ENCODE measurements at places on chromosomes 13 and 19.
A peak's percentile ranks its signal among the peaks of the same experiment; 100 is the strongest.

DNA sequence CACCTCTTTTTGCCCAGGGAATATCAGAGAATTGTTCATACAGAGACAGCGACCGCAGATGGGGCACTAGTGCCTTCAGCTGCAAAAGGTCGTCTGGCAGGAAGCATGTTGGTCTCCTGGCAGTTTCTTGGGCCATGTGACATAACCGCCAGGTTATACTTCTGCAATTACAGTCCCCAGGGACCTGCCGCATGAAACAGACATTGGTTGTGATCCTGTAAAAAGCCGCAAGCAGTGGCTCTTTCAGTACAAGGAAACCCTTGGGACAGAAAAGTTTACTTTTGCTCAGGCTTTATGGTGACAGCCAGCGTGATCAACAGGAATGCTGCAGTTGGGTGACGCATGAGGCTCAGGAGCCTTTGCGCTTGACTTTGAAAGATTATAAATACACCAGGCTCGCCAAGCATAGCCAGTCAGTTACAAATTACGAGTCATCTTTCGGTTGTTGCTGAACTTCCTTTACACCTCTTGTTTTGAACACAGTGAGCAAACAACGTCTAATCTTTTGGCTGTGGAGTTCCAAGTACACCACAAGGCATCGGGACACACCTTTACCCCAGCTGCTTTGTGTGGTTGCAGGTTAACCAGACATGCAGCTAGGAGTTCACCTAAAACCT lies 50.5 kb upstream of the UBE2L5 start:
- DNase-seq, result no peak

DNA sequence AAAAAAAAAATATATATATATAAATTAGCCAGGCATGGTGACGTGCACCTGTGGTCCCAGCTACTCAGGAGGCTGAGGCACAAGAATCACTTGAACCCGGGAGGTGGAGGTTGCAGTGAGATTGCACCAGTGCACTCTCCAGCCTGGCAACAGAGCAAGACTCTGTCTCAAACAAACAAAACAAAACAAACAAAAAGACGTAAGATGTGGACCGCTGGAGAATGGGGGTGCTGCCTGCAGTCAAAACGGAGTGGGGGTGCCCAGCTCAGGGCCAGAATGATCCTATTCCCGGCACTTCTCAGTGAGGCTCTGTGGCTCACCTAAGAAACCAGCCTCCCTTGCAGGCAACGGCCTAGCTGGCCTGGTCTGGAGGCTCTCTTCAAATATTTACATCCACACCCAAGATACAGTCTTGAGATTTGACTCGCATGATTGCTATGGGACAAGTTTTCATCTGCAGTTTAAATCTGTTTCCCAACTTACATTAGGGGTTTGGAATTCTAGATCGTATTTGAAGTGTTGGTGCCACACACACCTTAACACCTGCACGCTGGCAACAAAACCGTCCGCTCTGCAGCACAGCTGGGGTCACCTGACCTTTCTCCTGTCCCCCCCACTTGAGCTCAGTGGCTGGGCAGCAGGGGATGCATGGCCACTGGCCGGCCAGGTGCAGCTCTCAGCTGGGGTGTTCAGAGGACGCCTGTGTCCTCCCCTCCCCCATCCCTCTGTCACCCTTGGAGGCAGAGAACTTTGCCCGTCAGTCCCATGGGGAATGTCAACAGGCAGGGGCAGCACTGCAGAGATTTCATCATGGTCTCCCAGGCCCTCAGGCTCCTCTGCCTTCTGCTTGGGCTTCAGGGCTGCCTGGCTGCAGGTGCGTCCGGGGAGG lies at the start of gene F7:
F7 (plus strand) TSS at position 760 of the 889 bp plus-strand sequence; CDS start at position 811, 51 bp downstream.
- DNase-seq, result no peak

DNA sequence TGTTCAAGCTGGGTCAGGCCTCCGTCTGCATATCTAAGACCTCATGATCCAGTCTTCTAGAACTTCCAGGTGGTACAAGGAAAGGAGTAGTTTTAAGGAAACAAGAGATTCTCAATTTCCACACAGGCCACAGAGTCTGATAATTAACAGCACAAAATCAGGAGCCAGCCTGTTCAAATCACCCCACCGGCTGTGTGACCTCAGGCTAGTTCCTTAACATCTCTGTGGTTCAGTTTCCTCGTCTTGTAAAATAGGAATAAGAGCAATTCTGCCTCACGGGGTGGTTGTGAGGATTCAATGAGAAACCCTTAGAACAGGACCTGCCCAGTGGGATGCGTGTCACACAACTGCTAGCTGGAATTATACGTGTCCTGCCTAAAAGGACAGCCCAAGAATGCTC lies 25.6 kb downstream of the FCGBP start:
- DNase-seq, result peak; percentile 12

GRCh38 chr19:6066661-6067646 lies 43.3 kb downstream of the RFX2 start:
- DNase-seq, result peak; percentile 96

GRCh38 chr19:28960986-28961705 lies 251.8 kb downstream of the UQCRFS1 start:
- no peak for DNase-seq

DNA sequence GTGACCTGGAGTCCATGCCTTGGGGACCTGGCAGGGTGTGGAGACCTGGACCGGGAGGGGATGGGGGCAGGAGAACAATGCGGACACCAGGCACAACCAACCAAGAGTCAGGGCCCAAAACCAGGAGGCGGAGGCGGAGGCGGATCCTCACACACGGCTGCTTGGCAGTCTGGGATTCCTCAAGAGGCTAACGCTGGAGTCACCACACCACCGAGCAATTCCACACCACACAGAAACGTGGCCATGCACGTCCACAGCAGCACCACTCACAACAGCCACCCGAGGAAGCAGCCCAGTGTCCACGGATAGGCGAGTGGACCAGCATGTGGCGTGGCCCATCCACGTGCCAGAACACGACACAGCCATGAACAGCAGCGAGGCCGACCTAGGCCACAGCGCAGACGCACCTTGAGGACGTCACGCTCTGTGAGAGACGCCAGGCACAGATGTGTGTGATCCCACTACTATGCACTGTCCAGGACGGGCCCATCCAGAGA lies 17.7 kb downstream of the SBNO2 start:
- DNase-seq, result no peak

- no peak for DNase-seq
Observed at GRCh38 chr19:47405854-47406417, 13.4 kb downstream of the MEIS3 start.

GRCh38 chr19:53294786-53295441 lies 27.4 kb upstream of the VN1R4 start:
- DNase-seq, result no peak

GRCh38 chr13:27578121-27579030 lies 42.0 kb downstream of the LNX2 start:
- no peak for DNase-seq

DNA sequence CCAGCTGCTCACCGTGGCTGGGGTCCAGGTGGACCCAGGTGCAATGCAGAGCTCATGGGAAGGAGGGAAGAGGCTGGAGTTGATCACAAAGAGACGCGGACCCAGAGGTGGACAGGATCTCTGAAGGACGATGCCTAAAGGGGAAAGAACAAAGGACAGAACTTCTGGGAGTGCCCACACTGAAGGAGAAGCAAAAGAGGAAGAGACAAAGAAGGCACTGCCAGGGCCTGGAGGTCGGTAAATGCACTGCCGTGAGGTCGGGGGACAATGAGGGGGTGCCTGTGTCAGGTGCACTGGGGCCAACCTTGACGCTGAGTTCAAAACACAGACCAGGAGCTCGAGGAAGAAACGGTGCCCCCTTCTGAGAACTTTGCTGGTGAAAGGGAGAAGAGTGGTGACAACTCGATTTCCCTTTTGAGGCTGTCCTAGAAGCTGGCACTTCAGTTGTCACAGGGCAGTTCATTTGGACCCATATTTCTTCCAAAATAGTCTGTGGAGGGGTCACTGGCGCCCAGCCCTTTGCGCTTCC lies 55.6 kb downstream of the GJA3 start:
- no peak for DNase-seq

- no peak for DNase-seq
Observed at GRCh38 chr13:62879071-62879470, 1463.4 kb upstream of the PCDH20 start.

- no peak for DNase-seq
Observed at GRCh38 chr19:14385492-14385891, 4.2 kb downstream of the ADGRE5 start.

DNA sequence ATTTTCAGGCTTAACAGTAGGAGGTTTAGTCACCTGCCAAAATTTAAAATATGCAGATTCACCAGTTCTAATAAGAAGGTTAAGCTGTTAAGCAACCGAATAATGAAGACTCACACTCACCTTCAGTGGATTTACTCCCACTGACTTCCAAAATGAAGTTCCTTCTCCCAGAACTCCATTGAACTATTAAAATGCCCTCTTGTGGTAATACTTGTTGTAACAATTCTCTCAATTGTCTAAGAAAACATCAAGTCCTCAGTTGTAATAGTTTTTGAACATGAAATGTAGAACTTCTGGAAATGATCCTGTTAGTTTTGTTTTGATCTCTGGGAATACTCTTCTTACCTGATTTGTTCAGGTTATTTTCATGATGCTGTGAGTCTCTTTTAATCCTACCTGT lies 522.0 kb upstream of the ATXN8OS start:
- no peak for DNase-seq

DNA sequence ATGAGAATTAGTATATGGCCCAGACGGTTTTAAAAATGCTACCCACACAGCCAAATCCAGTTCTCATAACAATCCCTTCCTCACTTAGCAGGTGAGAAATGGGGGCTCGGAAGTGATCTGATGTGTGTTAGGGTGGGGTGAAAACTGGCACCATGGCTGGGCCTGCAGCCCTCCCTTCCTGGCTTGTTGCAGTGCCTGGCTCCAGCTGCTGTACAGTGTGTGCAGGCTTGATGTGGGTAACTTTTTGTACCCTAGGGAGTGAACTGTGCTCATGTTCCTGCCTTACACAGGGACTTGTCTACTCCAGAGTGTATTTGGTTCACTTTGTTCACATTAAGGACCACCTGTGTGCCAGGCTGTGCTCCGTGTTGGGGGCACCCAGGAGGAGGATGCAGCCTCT lies 177.2 kb downstream of the LMO7 start:
- no peak for DNase-seq

DNA sequence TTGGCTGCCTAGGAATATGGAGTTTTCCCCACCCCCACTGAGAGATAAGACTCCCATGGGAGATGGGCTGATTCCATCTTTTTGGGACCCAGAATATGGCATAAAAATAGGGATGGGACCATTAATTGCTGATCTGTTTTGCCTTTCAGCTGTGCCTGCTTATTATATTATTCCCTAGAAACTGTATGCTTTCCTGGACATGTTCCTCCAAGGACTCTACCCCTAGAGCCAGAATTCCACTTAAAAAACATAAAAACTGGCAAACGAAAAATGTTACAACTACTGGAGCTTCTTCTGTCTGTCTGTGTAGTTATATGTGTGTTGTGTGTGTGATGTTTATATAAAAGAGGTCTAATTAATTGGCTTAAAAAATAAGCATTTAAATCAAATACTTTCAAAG lies 159.9 kb upstream of the PRR20A start:
- no peak for DNase-seq

DNA sequence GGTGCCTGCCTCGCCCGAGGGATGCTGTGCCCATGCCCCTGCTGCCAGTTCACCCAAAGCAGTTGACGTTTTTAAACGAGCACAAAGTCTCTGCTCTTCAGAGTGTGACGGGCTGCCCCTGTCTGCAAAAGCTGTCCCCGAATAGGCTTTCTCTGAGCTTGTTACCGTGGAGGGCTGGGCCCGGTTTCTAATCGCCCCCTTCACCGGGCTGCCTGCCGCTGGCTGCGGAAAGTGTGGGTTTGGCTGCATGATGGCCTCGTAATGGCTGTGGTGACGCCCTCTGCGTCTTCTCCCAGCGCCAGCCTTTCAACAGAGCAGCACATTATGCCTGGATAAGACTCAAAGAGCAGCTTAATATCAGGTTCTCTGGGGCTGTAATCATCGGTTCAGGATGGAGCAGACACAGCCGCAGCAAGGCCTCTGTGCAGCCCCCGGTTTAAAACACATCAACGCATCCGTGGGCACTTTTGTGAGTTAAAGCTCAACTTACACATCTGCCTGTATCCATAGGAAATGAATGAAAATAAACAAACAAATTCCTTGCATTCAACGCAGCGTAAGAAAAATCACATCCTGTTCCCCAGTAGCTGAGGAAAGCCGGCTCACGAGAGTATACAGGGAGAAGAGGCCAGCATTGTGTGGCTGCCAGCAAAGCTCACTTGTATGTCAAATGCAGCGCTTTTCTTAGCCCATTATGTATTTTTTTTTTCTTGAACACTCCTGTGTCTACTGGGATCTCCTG lies 166.4 kb upstream of the SOX1 start:
- DNase-seq, result peak; percentile 44

GRCh38 chr19:16139752-16140151 lies 3.7 kb upstream of the HSH2D start:
- DNase-seq, result no peak

DNA sequence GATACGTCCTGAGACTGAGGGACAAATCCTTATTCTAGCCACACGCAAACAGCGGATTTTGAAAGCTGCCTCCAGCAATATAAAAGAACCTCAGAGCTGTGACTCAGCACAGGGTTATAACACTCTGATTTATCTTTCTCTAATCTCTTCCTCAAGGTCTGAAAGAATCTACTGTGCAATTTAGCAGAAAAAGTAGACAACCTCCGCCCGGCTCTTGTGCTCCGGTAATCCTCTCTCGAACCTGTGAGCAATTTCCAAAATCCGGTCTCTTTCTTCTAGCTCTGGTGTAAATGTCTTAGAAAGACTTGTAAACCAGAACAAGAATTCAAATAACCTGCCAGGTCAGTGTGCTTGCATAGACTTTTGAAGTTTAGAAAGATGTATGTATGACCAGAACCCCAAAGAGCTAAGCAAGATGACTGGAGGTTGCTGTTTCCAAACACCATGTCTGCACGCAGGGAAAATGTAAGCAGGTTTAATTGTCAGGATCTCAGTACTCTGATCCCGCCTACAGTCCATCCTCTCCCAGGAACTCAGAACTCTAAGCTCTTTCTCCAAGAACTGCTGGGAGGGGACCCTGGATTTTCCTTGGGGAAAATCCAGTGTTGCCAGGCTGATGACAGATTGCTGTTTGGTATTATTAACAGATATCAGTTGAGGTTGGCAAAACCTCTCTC lies 338.1 kb downstream of the RFC3 start:
- no peak for DNase-seq

DNA sequence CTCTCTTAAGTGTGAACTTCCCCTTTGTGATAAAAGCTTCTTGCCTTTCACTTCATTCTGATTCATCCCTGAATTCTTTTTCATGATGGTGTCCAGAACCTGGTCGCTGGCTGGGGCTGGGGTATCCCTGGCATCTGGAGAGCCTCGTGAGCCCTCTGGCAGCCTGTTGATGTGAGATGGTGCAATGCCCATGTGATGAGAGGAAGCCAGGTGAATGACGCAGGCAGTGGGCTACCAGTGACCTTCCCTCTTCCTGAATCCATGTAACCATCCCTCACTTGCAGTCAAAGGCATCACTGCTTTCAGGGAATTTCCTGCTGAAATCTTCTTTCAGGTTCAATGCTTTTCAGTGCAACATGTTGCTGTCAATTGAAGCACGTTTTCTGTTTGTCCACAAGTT lies 158.6 kb upstream of the SLC10A2 start:
- no peak for DNase-seq
